Body of pancreas (tissue), 4 donors: ENCODE measurements at places on chromosomes 2 and 18.

DNA sequence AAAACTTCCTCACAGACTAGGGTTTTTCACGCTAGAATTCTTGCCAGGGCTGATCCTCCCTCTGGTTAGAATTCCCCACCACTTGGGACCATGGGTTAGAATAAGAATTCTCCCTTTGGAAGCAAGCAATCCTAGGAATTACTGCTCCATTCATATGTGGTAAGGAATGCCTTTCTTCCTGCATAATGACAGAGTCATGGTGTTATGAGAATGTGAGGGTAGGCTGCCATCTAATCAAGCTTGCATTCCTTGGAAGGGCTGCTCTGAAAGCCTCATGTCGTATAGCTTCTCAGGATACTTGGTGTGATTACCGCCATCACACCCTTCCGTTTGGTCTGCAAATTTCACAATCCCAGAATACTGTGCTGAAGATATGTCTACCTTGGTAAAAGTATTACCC, 1282.4 kb upstream of the PIK3C3 start:
- DNase-seq, result no peak

DNA sequence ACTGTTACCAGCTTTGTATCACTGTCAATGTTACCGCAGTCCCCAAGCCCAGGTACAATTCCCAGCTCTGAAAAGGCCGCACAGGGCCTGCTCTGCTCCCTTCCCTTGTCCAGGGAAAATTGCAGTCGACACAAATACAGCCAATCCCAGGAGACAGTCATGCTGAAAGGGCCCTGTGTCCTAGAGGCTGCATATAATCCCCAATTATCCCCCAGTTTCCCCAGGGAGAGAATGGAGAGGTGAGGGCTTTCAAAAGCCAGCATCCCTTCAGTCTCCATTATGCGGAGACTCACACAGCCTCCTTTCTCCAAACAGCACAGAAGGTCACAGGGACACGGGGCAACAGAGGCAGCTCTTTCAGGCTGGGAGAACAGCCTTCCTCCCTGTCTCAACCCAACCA, 17.1 kb upstream of the CTIF start:
- no peak for DNase-seq

DNA sequence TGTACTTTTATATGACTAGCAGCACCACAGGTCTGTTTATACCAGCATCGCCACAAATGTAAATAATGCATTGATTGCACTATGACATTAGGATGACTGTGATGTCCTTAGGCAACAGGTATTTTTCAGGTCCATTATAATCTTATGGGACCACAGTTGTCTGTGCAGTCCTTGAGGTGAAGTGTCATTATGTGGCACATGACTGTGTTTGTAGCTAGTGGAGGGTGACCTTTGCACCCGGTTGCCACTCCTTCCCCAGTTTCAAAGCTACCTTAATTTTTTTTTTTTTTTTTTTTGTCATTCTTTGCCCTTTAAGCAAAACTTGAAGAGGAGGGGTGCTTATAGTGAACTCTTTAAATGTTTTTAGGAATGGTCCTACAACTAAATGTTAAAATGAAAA, 386.4 kb downstream of the THSD7B start:
- DNase-seq, result no peak

GRCh38 chr18:24559526-24559925, 99.1 kb downstream of the HRH4 start:
- no peak for DNase-seq

DNA sequence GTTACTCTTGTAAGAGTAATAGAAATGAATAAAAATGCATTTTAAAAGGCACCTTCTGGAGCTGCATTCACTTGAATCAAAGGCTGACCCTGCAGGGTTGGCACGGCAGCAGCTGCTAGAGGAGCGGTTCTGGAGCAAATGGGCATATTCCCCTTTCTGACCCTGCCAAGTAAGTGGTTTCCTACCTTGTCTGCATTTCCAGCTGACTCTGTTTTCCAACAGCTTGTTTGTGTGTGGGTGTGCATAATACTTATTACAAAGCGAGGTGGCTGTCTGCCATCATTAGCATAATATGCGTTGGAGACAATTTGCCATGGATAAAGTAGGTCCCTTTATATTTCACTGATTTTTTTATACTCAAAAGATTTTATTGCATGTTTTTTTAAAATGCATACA, 21.3 kb upstream of the TTN start:
- DNase-seq, result no peak

GRCh38 chr2:239640676-239641578, 240.1 kb upstream of the HDAC4 start:
- DNase-seq, result no peak

- no peak for DNase-seq
These were observed 215.3 kb upstream of the SETBP1 start for GRCh38 chr18:44465381-44465841.
